ENCODE measurements at places on chromosomes 11 and 22.

GRCh38 chr11:130168105-130168504 is 8.5 kb downstream of the ST14 start:
- no peak for DNase-seq

DNA sequence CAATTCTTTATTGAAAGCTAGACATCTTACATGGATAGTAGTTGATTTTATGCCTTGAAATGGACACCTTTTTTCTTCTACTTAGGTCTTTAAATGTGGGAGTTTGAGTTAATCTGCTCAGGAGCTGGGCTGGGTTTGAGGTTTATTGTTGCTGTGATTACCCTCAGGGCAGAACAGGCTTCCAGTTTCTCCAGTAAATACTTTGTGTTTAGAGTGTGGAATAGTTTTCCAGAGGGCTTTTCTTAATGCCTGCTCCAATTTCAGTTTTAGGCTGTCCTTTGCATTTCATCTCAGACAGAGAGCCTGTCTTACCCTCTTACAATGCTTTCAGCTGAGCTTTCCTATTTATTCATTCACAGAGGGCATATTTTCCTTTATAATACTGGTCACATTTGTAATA is 69.9 kb upstream of the ADORA2A start:
- no peak for DNase-seq

- no peak for DNase-seq
Observed at GRCh38 chr11:82767123-82767522, 33.5 kb upstream of the FAM181B start.

DNA sequence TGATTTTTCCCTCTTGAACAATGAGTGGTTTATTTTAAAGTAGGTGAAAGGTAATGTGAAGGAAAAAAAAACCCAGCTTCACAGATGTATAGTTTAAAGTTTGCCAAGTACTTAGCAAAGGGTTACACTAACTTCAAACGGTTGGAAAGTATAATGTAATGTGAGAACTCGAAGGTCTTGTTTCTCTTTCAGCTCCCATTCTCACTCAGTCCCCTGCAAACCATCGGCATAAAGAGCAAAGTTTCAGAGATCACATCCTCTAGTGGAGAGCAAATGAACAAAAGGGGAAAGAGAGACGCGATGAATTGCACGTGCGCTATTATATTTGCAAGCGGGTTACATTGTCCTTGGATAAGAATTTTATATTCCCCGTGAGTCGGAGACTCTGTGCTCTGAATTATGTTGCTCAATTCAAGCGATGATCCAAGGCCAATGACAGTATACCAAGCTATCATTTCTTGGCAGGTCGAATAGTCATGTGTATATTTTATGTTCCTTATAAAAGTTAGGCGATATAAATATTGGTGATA is 37.6 kb upstream of the BIRC3 start:
- DNase-seq: no peak

DNA sequence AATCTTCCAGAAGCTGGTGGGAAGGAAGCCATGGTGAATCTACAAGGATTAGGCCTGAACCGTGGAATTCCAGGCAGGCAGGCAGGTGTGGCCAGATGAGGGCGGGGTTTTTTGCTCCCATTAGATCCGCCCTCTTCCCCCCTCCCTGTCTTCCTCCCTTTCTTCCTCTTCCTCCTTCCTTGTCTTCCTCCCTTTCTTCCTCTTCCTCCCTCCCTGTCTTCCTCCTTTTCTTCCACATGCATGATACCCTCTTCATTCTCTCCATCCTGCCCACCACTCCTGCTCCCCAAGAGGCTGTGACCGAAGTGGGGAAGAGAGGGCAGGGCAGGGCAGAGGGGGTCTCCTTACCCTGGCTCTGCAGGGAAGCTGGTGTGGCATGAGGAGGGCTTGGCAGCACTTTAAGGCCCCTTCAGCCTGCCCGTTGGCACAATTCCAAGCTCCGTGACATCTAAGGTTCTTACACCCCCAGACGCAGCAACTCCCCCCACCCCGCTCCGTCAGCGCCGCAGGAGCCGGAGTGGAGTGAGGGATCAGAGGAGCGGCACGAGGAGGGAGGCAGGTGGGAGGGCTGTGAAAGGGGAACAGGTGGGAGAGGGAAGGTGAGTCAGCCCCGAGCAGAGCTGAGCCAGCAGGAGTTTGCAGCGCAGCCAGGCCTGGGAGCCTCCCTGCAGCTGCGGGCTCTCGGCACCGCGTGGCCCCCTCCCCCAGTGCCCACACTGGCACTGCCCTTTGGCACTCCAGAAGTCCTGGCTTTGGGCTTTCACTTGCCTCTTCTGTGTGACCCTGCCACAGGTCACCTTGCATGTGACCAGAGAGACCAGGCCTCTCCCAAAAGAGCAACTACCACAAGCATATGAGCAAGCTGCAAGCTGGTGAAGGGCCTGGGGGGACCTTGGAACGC is 32.1 kb downstream of the KCNJ4 start:
- DNase-seq: no peak
